Sciatic nerve (tissue), 2 donors: ENCODE measurements at places on chromosomes 5 and 9. TPM values are rescaled to one million over a fixed set of nuclear protein-coding genes. Genes with fewer than 3 reads are reported as not detected.

GRCh38 chr9:78218890-78219289 lies 17.0 kb upstream of the CEP78 start:
- no peak for DNase-seq

- DNase-seq, result no peak
Measured at GRCh38 chr9:115415450-115415849, 297.5 kb upstream of the TNC start.

DNA sequence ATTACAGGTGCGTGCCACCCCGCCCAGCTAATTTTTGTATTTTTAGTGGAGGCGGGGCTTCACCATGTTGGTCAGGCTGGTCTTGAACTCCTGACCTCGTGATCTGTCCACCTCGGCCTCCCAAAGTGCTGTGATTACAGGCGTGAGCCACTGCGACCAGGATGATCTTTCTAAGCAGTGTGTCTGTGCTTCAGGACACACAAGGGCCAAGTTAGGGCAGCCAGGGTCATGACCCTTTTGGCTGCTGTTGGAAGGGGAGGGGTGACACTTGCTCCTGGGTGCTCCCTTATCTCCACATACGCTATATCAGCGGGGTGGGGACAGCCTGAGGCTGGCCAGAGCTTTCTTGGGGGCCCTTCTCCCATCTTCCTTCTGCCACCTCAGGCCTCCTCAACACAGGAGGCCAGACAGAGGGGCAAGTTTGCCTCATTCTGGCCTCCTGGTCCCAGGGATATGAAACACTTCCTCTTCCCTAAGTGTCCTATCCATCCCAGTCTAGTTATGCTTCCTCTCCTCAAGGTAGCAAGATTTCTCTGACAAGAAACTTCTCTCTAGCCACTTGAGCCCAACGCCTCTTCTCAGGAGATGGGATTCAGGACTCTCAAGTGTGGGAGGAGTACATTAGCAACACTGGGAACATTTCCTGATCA lies 1.9 kb upstream of the ZNF79 start:
- no peak for DNase-seq

DNA sequence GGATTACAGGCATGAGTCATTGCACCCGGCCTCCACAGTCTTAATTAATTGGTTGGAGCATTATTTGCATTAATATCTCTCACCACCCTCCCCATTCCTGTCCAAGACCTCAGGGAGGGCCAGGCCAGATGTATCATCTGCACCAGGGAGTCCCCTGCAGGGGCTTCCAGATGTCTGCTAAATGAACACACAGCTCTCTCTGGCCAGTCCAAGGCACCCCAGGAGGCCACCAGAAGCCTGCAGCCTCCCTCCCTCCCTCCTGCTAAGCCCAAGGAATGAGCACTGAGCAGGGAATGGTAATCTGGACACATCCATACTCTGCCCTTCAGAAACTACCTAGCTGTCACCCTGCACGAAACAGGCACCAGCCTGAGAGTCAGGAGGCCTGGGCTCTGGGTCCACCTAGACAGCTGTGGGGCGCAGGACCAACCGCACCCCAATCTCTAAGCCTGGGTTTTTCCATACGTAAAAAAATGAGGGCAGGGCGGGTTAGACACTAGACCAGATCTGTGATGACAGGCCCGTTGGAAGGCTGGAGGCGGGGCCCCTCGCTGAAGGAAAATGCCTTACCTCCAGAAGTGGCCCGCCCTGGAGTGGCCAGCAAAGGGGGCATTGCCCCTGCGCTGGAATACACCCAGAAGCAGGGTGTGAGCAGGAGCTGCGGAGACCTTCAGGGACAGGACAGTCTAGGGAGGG lies 8.3 kb downstream of the CIZ1 start:
- DNase-seq, result no peak

Gene DNAI1
- total RNA-seq, result 0.58 TPM
